GM23338 (cell line): ENCODE measurements at places on chromosomes 7 and 10. TPM values are rescaled to one million over a fixed set of nuclear protein-coding genes. Genes with fewer than 3 reads are reported as not detected.

- no peak overlapping the region for H3K4me3 ChIP-seq
- H3K27me3 ChIP-seq, result no peaks in the 10 kb centered on the region
- no peak for DNase-seq
- no peaks in the 10 kb centered on the region for H3K4me1 ChIP-seq
Observed at GRCh38 chr7:102830197-102830596, 81.4 kb downstream of the FAM185A start.

NPC1L1 gene
- total RNA-seq, result not detected in 2 replicates

C10orf62 gene
- total RNA-seq, result not detected in 2 replicates

NPTX2 gene
- total RNA-seq, result 24.1 and 29.9 TPM in 2 replicates

DNA sequence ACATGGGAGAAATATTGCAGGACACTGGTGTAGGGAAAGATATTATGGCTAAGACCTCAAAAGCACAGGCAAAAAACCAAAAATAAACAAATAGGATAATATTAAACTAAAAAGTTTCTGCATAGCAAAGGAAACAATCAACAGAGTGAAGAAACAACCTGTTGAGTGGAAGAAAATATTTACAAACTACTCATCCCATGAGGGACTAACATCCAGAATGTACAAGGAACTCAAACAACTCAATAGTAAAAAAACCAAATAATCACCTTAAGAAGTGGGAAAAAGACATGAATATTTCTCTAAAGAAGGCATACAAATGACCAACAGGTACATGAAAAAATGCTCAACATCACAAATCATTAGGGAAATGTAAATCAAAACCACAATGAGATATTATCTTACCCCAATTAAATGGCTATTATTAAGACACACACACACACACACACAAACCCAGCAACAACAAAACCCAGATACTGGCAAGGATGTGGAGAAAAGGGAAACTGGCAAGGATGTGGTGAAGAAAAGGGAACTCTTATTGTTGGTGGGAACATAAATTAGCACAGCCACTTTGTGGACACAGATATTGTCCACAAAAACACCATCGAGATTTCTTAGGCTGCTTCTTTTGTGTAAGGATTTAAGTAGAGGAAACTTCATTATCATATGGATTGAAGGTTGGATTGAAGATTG is 9.8 kb upstream of the RAB18 start:
- no peak overlapping the region for H3K27ac ChIP-seq
- no peaks in the 10 kb centered on the region for H3K36me3 ChIP-seq
- H3K4me1 ChIP-seq, result no peaks in the 10 kb centered on the region
- H3K4me3 ChIP-seq, result no peak overlapping the region

NME8 gene
- 0.14 TPM in 1 of 2 replicates, not detected in the other for total RNA-seq

DNA sequence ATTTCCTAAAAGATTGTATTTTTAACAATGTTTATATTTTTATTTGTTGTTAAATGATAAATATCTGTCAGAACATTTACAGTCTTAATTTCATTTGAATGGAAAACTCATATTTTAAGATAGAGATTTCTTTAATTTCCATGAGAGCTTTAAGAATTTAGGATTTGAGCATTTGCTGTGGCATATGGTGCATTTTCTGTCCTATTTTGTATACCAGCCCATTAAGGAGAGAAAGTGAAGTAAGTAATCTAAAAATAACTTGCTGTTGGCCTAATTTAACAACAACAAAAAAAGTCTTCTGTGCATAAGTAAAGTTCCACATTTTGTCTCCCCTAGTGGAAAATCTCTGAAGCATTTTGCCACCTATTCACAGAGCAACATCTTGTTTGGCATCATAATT is 190.9 kb upstream of the PPP1R3A start:
- no peak for DNase-seq
- peaks cover 2% of the 10 kb centered on the region; the same call in 1 of the 2 replicates for H3K4me1 ChIP-seq
- H3K36me3 ChIP-seq, result no peaks in the 10 kb centered on the region
- no peak overlapping the region for H3K4me3 ChIP-seq
- no peaks in the 10 kb centered on the region for H3K27me3 ChIP-seq

CYP2C19 gene
- total RNA-seq, result 0.21 and 0.35 TPM in 2 replicates

DNA sequence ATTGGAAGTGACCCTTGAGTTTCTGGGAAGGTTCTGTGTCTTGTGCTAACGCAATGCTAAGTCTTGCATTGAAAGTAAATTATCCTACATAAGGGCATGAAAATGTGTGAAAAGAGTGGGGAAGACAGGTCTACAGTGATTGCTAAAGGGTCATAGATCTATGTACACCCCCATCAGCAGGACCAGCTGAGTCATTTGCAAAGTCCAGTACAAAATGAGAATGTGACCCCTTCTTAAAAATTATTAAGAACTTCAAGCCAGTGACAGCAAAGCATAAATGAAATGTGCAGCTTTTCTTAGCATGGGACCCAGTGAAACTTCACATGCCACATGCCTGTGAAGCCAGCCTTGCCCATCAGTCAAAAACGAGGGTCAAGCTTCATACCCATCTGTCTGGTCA is 640.7 kb upstream of the MKI67 start:
- H3K27me3 ChIP-seq, result no peaks in the 10 kb centered on the region
- no peaks in the 10 kb centered on the region for H3K4me1 ChIP-seq
- no peak for DNase-seq
- no peak overlapping the region for H3K27ac ChIP-seq

SPDYE6 gene
- total RNA-seq, result not detected in 2 replicates

NAT16 gene
- 0.21 TPM in 1 of 2 replicates, not detected in the other for total RNA-seq
